Activated B cell treated with CpG ODN at 0.5 μM for 24 hours (primary cell): ENCODE measurements at places on chromosomes 13 and 19.

DNA sequence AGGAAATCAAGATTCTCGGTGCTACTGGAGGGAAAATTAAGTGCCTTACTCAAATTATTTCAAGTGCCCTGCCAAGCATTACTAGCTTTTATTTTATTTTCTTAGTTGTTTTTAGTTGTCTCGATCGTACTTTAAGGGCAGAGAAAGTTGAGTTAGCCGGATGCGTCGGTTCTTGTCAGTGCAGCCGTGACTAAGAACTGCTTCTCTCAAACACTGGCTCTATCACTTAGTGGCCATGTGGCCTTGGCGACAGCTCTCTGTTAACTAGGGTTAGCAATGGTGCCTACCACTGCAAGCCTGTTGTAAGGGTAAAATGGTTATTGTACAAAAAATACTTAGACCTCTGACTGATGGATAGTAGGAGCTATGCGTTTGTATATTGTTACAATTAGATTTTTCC is 227.8 kb downstream of the KATNAL1 start:
- H3K27me3 ChIP-seq = peaks cover 7% of the 10 kb centered on the region
- no peak overlapping the region for H3K27ac ChIP-seq
- no peaks in the 10 kb centered on the region for H3K36me3 ChIP-seq
- H3K4me3 ChIP-seq = no peak overlapping the region

DNA sequence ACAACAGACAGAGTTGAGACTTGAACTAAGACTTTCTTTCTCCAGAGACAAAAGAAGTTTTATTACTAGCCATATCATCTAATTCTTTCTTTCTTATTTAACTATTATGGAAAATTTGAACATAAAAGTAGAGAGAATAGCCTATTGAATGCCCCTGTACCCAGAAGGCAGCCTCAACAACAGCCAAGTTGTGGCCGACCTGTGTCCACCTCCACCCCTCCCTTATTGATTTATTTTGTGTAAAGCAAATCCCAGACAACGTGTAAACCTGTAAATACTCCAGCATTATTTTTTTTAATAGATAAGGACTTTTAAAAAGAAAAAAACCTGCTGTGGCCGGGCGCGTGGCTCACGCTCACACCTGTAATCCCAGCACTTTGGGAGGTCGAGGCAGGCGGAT is 26.1 kb upstream of the FXYD3 start:
- H3K27ac ChIP-seq = no peak overlapping the region
- H3K27me3 ChIP-seq = no peaks in the 10 kb centered on the region
- peaks cover 57% of the 10 kb centered on the region for H3K4me1 ChIP-seq
- no peak overlapping the region for H3K4me3 ChIP-seq
- H3K36me3 ChIP-seq = no peaks in the 10 kb centered on the region
- no peak for DNase-seq

GRCh38 chr13:43730642-43731041 is 56.1 kb downstream of the ENOX1 start:
- DNase-seq = no peak
- H3K27me3 ChIP-seq = peaks cover 13% of the 10 kb centered on the region
- no peaks in the 10 kb centered on the region for H3K36me3 ChIP-seq
- H3K27ac ChIP-seq = no peak overlapping the region
- H3K4me1 ChIP-seq = no peaks in the 10 kb centered on the region

DNA sequence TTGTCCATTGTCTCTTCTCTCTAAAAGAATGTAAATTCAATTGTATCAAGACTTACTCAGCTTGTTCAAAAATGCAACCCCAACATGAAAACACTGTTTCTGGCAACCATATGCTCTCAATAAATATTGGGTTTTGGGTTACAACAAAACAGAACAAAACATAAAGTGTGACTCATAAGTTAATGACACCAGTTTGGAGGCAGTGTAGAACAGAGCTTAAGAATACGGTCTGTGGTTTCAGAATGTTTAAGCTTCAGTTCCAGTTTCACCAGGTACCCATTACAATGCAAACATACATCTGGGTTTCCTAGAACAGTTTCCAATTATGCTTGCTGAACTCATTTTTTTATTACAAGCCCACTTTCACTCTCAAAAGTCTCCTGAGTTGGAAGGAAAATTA is 285.8 kb upstream of the PCDH9 start:
- no peaks in the 10 kb centered on the region for H3K36me3 ChIP-seq
- H3K27me3 ChIP-seq = no peaks in the 10 kb centered on the region
- no peaks in the 10 kb centered on the region for H3K4me1 ChIP-seq
- no peak overlapping the region for H3K4me3 ChIP-seq

DNA sequence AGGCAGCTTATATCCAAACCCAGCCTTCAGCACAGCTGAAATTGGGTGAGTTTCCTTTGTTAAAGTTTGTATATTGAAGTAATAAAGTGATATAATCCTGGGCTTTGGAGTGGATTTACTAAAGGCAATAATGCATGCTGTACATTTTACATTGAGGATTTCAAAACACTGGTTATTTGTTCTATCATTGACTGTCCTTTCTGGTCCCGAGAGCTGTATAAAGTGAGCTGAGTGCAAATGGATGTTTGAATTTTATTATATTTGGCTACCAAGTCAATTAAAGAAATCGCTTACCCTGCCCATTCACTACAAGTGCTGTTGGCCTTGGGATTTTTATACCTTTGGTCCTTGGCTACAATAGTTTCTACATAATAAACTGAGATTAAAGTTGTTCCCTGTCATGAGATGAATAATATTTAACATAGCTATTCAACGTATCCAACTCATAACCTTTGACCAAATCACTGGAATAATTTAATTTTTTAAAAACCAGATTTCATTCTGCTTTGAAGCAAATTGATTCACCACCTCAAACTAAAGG is 207.9 kb downstream of the KLF5 start:
- no peak overlapping the region for H3K27ac ChIP-seq
- no peaks in the 10 kb centered on the region for H3K36me3 ChIP-seq
- DNase-seq = no peak

DNA sequence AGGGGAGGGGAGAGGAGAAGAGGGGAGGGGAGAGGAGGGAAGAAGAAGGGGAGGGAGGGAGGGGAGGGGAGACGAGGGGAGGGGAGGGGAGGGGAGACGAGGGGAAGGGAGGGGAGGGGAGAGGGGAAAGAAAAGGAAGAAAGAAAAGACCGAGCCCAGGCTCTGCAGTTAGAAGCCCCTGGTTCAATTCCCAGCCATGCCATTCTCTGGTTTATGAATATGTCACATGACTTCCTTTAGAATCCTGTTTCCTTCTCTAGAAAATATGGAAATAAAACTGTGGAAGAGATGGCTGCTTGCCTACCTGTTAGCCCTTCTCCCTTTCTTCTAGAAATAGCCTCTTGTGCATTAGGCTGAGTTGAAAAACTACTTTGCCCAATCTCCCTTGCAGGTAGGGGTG is 14.3 kb downstream of the TNNT1 start:
- no peak overlapping the region for H3K4me3 ChIP-seq
- H3K36me3 ChIP-seq = no peaks in the 10 kb centered on the region
- peaks cover 32% of the 10 kb centered on the region for H3K27me3 ChIP-seq
- no peak overlapping the region for H3K27ac ChIP-seq

DNA sequence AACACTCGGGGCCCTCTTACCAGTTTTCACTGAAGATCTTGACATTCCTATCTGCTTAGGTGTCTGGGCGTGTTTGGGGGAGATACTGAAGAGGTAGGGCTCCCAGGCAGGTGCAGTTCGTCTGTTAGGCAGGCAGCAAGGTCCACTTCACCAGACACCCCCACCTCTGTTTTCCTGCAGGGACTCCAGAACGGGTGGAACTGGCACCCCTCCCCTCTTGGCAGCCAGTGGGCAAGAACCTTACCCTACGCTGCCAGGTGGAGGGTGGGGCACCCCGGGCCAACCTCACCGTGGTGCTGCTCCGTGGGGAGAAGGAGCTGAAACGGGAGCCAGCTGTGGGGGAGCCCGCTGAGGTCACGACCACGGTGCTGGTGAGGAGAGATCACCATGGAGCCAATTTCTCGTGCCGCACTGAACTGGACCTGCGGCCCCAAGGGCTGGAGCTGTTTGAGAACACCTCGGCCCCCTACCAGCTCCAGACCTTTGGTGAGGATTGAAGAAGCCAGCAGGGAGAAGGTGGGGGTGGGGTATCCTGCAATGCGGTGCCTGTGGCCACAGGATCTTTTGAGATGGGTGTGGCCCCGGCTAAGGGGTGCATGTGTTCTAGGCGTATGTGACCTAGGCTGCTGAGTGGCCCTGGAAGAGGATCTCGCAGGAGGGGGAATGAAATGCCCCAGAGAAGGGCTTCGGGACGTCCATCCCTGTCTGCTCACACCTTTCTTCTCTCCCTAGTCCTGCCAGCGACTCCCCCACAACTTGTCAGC is 3.3 kb upstream of the ICAM4 start:
- peaks cover 46% of the 10 kb centered on the region for H3K4me1 ChIP-seq
- no peak for DNase-seq
- H3K36me3 ChIP-seq = peaks cover 58% of the 10 kb centered on the region
- H3K27me3 ChIP-seq = peaks cover 3% of the 10 kb centered on the region
- H3K4me3 ChIP-seq = no peak overlapping the region

DNA sequence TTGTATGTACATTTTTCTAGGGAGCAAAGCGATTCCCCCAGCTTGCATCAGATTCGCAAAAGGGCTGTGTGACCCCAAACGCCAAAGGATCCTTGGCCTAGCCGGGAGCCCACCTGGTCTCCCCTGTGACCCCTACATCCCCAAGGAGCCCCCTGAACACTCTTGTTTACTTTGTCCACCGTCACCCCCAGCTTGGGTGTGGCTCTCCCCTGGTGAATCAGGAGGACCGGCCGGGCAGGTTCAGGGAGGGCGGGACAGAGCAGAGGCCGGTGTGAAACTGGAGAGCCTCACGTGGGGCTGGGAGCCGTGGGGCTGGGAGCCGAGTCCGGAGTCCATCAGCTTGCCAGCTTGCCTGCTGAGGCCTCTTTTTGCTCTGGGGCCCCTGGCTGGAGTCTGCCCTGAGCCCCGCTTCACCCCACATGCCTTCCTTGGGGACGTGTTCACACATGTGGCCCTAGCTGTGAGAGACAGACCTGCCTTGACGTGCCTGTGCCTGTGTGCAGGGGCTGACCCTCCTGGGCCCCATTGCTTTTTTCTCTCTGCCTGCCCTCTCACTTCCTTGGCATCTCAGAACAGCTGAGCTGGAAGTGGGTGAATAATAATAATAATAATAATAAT is 2.0 kb downstream of the ITPKC start:
- peaks cover 41% of the 10 kb centered on the region for H3K36me3 ChIP-seq
- no peaks in the 10 kb centered on the region for H3K27me3 ChIP-seq
- peak overlapping the region; percentile 88 for H3K4me3 ChIP-seq

DNA sequence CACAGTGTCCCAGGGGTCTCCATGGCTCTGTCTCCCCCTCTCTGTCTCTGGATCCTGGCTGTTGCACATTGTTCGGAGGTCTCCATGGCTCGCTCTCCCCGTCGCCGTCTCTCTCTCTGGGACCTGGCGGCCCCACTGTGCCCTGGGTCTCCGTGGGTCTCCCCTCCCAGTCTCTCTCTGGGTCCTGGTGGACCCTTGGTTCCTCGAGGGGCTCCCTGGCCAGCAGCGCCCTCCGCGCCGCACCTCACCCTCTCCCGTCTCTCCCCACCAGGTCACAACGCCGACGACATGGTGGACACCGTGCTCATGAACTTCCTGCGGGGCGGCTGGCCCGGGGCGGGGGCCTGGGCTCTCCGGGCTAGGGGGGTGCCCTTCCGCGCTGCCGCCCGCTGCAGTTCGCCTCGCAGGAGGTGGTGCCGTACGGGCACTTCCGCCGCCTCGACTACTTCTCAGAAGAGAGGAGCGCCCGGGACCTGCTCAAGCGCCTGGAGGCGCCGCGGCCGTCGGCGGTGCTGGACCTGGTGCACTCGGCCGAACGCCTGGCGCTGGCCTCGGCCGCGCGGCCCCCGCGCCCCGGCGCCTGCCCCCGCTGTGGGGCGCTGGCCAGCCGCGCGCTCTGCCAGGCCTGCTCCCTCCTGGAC is 29.1 kb downstream of the SIGLEC5 start:
- peak overlapping the region; percentile 81 for H3K27ac ChIP-seq
- no peaks in the 10 kb centered on the region for H3K27me3 ChIP-seq
- peak; percentile 62 for DNase-seq
- peaks cover 48% of the 10 kb centered on the region for H3K4me1 ChIP-seq
- peaks cover 14% of the 10 kb centered on the region for H3K36me3 ChIP-seq
- H3K4me3 ChIP-seq = peak overlapping the region; percentile 84

DNA sequence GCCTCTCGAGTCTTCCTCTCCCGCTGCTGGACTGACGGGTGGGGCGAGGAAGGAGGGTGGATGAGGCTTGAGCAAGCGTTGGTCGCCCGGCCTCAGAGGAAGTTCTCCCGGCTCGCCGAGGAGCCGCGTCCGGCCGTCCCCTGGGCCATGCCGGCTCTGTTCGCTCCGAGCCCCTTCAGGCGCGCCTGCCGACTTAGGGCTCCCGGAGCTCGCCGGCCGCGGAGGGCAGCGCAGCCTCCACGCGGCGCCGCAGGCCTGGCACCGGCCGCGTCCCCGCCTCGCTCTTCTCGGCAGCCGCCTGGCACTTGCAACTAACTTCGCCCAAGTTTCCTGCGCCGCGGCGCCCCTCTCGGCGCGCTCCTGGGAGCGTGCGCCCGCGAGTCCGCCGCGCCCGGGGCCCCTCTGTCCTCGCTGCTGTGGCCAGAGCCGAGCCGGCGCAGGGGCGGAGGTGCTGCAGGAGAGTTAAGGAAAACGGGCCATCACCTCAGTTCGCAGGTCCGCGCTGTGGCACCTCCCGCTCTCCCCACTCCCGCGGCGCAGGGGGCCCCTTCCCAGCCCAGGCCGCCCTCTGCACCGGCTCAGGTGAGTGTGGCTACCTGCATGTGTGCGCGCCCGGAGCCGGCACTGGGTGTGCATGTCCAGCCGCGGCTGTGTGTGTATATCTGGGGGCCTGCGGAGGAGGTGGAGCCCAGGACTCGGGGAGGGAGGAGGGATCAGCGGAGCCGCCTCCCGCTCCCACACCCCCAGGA is 641 bp upstream of the SOX21 start:
- H3K4me1 ChIP-seq = peaks cover 17% of the 10 kb centered on the region
- H3K36me3 ChIP-seq = no peaks in the 10 kb centered on the region
- H3K4me3 ChIP-seq = no peak overlapping the region
- DNase-seq = no peak
- peaks cover 61% of the 10 kb centered on the region for H3K27me3 ChIP-seq

DNA sequence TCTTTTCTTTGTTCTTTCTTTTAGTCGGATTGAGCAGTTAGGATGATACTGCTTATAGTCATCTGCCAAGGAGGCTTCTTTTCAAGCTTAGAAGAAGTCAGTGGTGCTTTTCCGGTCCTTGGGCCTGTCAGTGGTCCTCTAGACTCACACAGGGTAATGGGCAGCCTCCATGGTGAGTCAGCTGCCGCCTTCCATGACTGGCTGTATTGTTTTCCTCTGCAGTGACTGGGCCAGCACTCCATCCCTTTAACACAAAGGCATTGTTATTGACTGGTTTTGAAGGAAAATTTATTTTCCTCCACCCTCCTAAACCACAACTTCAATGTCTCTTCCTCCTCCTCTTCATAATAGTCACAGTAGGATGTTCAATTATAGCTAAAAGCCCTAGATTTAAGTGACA is 47.1 kb upstream of the CNMD start:
- no peaks in the 10 kb centered on the region for H3K4me1 ChIP-seq
- H3K36me3 ChIP-seq = no peaks in the 10 kb centered on the region
- H3K4me3 ChIP-seq = no peak overlapping the region
- no peak for DNase-seq

DNA sequence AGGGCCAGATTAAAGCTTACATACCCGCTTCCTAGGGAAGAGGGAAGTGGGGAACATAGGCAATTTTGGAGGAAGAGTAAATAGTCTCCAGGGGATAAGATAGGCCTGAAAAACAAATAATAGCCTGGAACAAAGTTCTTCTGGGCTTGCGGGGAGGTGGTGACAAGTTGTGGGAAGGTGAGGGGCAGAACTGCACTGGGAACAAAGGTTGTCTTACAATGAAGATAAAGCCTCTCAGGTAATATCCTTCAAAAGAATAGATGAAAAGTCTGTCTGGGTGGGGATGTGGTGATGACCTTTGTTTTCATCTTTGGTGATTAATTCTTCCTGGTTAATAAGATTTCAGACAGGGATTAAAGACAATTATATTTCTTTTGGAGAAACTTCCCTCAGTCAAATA is 68.8 kb downstream of the CBY2 start:
- H3K27me3 ChIP-seq = peaks cover 7% of the 10 kb centered on the region
- H3K27ac ChIP-seq = no peak overlapping the region
- no peak overlapping the region for H3K4me3 ChIP-seq
- no peaks in the 10 kb centered on the region for H3K36me3 ChIP-seq
- H3K4me1 ChIP-seq = no peaks in the 10 kb centered on the region
